Natural killer cell treated with Interleukin-12 subunit alpha and Interleukin-12 subunit beta and Interleukin-15 and Interleukin-18, amount 100 ng/mL, for 72 hours (primary cell): ENCODE measurements at places on chromosomes 2 and 18. TPM values are rescaled to one million over a fixed set of nuclear protein-coding genes. Genes with fewer than 3 reads are reported as not detected.

The UGT1A5 gene
- total RNA-seq, result not detected

The CYS1 gene
- total RNA-seq, result 0.45 TPM

The FECH gene
- total RNA-seq, result 24.5 TPM

The CFC1 gene
- not detected for total RNA-seq

The CTLA4 gene
- total RNA-seq, result 54.8 TPM

The STARD6 gene
- not detected for total RNA-seq

The CCDC141 gene
- total RNA-seq, result 0.24 TPM

The STK16 gene
- total RNA-seq, result 26.8 TPM

The SNTG2 gene
- total RNA-seq, result 0.31 TPM

GRCh38 chr18:58970943-58971790 lies 106.5 kb downstream of the ZNF532 start:
- no peak for DNase-seq

DNA sequence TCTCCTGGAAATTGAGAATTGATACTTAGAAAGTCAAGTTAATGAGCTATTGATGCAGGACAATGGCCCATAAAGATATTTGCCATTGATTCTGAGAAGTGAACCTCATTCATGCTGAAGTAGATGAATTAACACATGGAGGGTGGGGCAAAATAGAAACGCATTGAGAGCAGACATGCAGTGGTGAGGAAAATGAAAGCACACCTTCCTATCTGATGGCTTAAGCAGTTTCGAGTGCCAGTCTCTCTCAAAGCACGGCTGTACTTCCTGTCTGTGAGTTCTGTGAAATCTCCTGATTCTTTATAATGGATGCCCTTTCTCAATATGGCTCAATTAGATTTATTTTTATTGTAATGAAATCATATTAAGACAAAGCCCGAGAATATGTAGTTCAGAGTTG lies 247.0 kb downstream of the TMX3 start:
- DNase-seq, result no peak

DNA sequence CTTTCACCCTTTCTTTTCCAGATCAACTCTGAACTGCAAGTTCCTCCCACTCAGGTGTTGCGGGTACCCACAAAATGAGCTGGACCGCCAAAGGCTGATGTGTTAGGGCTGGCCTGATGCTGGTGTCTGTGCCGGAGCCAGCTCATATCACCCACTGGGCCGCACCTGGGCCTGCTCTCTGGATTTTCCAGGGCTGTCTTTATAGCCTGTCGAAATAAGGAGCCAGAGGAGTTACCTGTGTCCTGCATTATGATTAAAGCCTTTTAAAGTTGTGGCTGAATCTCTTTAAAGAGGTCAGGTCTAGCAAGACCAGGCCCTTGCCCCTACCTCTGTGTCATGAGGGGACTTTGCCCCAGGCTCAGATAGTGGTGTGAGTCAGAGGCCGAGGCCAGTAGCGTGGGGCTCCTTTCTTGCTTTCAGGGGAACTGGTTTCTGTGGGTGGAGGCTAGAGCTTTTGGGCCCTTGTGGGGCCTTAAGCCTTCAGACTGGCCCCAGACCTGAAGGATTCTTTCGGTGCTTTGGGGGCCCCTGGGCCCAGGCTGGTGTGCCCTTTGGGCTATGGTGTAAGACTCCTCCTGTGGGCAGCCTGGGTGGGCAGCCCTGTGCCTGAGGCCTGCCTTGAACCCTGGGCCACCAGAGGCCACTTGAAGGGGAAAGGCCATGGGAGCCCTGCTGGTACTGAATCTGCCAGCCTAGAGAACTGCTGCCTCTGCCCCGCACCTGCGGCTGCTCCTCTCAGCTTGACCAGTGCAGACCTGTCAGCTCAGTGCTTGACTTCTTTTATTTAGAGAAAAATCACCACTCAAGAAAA lies 21.3 kb downstream of the OTOF start:
- no peak for DNase-seq

GRCh38 chr18:47492691-47493090 lies 241.2 kb upstream of the SKOR2 start:
- no peak for DNase-seq

DNA sequence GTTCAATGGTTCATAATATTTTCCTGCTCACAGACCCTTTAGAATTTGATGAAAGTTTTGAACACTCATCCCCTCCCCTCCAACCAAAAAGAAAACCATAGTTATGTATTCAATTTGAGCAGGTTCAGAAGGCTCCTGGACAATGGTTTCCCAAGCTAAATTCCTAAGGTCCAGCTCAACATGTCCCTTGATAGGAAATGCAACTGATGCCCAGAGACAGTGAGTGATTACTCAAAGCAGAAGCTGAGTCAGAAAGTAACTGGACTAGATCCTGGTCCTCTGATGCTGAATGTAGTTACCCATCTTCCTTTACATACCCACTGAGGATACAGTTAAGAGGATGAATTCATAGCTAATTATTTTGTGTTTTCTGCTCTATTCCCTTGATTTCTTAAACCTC lies 218.9 kb upstream of the NCKAP5 start:
- DNase-seq, result no peak

DNA sequence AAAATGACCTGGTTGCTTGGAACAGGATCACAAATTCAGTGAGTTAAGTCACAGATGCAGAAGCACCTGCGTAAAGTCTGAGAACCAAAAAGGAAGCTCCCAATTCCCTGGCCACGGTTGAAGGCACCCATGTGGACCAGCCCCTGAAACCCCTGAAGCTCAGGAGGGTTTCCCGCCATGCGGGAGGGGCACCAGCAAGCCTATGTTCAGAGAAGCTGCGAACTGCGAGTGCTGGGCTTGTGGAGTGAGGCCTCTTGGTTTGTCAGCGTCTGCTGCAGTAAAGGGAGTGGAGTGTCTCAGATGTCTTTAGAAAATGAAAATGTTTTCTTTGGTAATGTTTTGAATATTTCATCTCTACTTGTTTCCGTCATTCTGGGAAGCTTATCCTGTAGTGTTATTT lies 16.1 kb upstream of the ACKR3 start:
- no peak for DNase-seq

DNA sequence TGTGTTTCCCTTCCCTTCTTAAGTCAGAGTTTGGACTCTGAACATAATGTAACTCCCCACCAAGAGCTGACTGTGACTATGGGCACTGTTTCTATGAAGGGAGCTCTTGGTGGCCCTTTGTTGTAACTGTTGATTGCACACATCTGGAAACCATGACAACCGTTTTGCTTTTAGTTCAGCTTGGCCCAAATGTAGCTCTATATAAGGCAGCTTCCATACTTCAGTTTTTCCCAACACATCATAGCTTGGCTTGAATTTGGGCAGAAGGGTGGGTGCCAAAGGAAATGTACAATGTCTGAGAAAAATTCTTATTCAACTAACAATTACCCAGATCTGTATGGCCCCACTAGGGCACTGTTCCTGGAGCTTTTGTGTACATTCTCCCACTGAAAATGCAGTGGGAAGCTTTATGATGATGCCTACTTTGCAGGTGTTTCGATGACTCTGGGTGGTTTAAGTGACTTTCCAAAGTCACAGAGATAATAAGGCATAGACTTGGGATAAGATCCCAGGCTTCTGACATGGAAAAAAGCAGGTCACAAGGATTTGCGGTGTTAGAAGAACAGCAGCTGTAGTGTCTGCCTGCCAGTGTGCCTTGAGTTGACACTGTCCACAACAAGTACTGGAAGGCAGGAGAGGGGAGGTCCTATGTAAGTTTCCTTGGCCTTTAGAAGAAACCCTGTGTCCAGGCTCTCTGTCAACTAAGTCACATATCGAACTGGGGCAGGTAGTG lies 2.4 kb upstream of the CETN1 start:
- DNase-seq, result no peak

GRCh38 chr18:45349019-45349418 lies 266.3 kb upstream of the SLC14A2 start:
- no peak for DNase-seq

GRCh38 chr18:53785811-53786210 lies 438.7 kb downstream of the MBD2 start:
- no peak for DNase-seq

DNA sequence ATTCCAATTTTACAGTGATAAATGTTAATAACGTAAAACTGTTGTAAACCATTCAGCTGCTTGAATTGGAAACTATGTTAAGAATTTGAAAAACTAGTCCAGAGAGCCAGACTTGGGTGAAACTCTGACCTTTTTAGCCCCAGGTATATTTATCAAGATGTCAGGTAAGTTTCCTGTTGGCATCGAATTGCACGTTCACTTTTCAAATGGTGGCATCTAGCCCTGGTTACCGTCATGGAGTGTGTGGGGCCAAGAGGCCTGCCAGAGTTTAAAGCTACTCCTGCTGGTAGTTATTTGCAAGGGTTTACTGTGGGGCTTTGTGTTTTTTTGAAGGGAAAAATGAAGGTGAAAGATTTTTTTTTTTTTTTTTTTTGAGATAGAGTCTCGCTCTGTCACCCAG lies 109.9 kb downstream of the WDSUB1 start:
- no peak for DNase-seq

- DNase-seq, result no peak
Measured at GRCh38 chr2:44686561-44686960, 254.9 kb upstream of the SIX3 start.

- DNase-seq, result no peak
Measured at GRCh38 chr18:78621141-78621755, 358.4 kb upstream of the SALL3 start.

DNA sequence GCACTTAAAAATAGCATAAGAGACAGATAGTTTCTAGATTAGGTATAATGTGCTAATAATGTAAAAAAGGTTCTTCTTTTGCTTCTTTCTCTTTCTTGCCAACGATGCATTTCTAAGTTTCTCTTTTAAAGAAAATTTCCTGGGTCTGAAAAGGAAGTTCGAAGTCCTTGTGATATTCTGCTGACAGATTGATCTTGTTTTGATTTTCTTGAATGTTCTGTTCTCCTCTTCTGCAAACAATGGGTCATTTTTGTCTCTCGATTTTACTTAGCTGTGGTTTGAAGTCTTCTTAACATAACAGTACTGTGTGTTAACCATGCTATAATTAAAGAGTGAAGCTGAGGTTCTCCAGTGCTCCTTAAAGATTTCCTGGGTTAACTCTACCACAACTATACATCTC lies 61.1 kb upstream of the ACYP2 start:
- DNase-seq, result no peak

GRCh38 chr2:40554665-40555294 lies 102.9 kb upstream of the SLC8A1 start:
- DNase-seq, result no peak

DNA sequence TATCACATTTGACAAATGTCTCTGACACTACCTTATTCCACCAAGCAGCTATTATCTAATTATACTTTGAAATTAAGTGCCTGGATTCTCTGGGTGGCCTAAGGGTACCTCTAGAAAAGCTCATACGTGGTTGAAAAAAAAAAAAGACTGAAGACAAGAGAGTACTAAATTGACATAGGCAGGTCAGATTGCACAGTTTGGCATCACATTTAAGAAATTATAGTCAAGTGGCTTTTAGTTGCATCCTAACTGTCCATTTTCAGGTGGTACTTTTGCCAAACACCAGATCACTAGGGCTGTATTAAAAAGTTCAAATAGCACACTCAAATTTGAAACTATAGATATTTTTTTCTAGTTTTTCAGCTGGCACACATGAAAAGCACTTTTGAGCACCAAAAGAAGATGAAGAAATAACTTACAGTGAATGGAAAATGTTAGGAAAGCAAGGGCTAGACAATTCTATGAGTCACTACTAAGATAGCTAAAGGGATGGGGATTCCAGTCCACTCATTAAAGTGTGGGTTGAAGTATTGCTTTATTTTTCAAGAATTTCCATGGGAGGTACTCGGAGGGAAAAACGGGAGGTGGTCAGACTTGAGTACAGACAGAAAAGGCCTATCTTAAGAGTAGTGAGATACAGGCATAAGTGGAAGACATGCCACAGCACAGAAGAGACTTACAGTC lies 106.5 kb upstream of the COL5A2 start:
- DNase-seq, result no peak

DNA sequence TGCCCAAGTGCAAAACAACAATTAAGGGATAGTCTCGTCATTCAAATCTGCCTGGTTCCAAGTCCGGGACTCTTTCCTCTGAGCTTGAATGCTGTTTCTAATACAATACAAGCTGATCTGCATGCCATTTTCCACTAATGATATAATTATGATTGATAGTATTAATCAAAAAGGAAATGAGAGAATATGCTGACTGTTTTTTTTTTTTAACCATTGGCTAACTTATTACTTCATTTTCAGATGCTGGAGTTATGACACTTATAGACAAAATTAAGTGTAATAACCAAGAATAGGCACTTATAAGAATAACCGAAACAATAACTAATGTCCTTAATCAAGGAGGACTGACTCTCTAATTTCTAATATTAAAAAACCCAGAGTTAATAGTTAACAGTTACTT lies 343.6 kb downstream of the LPIN1 start:
- DNase-seq, result no peak

GRCh38 chr2:161414042-161415033 lies 1.8 kb upstream of the TBR1 start:
- DNase-seq, result no peak

GRCh38 chr2:4122726-4123125 lies 419.4 kb downstream of the DCDC2C start:
- DNase-seq, result no peak

DNA sequence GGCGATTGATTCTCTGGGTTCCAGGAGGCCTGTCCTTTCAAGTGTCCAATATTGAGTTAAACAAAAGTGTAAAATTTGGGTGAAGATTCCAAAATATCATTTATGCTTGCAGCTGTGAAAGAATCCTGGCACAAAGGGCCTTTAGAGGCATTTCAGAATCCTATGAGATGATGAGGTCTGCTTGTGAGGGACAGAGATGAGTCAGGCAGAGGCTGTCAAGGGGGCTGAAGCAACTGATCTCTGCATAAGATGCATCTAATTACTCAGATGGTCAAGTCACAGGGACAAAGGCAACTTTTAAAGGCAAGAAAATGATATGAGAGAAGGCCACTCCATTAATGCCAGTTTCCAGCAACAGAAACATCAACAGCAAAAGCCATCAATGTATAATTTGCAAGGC lies 78.8 kb downstream of the FHOD3 start:
- DNase-seq, result no peak

GRCh38 chr2:56053679-56054078 lies 130.1 kb upstream of the EFEMP1 start:
- DNase-seq, result no peak

- no peak for DNase-seq
Measured at GRCh38 chr18:76437910-76438309, 57.1 kb downstream of the ZNF516 start.

DNA sequence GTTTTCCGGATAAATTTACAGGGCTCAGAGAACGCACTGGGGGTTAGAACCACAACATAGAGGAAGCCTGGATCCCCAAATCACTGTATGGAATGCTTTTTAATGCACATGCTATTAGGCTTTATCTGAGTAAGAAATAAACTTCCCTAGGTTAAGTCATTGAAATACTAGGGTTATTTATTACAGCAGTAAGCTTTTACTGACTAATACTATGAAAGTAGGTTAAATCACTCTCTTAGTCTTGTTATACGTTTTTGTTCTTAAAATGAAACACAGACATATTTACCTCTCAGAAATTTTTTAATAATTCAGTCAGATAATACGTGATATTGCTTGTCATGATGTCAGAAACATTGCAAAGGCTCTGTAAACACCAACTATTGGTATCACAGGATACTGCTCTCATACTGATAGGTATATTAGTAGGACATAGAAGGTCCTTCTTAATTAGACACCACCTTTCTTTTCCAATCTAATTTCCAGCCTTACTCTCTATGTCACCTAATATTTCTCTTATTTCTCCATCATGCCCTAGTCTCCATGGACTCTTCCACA lies 162.7 kb upstream of the NYAP2 start:
- DNase-seq, result no peak
